GM18507 (cell line): ENCODE measurements at places on chromosomes 6 and 20.

- no peak for DNase-seq
Measured at GRCh38 chr6:25263657-25264056, 15.5 kb upstream of the CARMIL1 start.

DNA sequence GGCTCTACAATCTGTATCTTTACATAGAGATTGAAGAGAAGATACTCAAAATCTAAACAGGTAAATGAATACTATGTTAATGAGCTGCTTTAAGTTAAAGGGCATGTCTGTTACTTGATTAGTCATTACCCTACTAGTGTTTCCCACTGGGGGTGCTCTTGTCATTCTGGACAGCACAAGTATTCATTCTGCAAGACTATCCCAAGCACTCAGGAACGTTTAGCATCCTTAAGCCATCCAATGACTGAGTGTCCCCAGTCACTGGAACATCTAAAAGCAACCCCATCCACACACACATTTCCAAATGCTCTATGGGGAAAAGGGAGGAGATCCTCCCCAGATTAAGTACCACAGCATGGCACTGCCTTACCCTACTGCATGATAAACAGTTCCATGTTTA lies 25.7 kb downstream of the EZR start:
- DNase-seq = no peak

DNA sequence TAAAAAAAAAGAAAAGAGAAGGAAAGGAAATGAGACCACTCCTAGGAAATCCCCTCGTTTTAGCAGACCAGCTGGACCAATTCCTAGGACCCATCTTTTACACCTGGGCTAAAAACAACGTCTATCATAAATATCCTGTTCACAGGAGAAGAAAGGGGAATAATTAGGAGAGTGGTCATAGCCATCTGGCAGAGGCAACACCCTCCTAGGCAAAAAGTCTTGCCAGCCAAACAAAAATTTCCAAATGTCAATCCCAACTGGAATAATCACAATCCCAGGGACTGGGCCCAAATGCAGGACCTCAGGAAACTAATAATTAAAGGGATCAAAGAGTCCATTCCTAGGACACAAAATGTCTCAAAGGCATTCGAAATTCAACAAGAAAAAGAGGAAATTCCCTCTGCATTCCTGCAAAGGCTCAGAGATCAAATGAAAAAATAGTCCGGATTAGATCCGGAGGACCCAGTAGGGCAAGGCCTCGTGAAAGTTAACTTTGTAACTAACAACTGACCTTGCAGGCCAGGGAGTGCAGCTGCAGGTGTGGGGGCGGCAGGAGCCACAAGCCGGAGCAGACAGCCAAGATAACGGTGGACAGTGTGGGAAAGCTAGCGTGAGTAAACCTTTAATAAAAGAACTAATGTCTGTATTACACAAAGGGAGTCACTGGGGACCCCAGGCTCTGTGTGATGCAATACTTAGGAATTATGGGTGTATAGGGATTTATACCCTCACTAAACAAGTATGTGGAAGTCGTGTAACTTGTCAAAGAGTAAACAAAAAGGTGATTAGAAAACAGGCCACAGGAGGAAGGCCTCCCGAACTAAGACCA lies 11.7 kb downstream of the LCA5 start:
- DNase-seq = no peak

- no peak for DNase-seq
Measured at GRCh38 chr6:122838060-122838780, 49.2 kb downstream of the SMPDL3A start.

GRCh38 chr20:61724376-61724775 lies 341.3 kb downstream of the TAF4 start:
- DNase-seq = no peak

DNA sequence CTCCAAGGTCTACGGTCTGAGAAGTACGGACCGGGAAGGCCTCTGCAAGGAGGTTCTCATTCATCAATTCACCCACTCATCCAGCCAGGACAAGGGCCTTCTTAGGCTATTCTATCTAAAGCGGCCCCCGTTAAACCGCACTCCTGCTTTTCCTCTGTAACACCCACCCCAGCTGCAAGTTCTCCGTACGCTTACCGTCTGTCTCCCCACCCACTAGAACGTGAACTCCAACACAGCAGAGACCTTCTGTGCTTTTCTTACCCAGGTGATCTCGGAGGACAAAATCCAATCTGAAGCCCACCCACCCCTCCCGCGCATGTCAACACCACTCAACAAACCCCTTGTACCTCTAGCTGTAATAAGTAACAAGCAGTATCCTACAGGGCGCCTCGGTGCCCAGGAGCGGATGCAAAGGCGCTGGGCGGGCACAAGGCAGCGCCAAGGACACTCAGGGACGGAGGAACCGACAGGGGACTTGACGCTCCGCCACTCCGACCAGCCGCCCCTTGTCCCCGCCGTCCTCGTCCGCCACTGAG lies 351 bp downstream of the AURKA start:
- no peak for DNase-seq

GRCh38 chr6:16331384-16332174 lies 93.2 kb downstream of the GMPR start:
- DNase-seq = peak; percentile 43

DNA sequence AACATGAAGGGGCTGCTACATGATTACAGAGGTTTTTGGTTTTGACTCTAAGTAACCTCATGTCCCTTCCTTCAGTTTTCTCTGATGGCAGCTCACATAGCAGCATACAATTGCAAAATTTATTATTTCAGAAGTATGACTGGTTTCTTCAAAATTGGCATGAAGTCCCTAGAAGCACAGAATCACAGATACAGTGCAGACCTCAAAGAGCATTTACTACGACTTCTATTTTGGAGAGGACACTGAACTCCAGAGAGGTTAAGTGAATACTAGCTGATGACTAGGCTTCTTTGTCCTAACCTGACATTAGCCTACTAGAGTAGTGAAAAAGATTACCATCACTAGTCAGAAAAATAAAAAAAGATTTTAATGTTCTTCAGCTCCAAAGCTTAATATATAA lies 664.3 kb downstream of the RFPL4B start:
- DNase-seq = no peak

- no peak for DNase-seq
Measured at GRCh38 chr6:117494694-117495318, 12.3 kb downstream of the DCBLD1 start.

GRCh38 chr6:72855471-72855870 lies 233.6 kb downstream of the KCNQ5 start:
- no peak for DNase-seq

DNA sequence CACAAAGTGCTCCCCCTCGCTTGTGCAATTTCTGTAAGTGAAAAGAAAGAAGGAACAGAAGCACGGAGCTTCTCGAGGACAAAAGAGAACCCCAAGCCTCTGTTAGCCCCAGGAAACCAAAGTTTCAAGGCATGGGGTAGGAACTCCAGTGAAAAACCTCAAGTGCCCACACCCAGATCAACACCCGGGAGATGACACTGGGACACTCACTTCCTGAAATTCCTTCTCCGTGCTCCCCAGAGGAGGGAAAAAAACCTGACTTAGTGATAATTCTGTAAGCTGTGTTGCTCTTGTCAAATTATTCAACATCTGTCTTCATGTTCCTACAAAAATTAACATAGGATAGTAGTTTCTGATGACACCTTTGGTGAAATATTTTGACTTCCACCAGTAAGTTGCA lies 4.6 kb downstream of the MDGA1 start:
- DNase-seq = no peak

GRCh38 chr20:49982072-49982345 lies 771 bp upstream of the SNAI1 start:
- DNase-seq = no peak

DNA sequence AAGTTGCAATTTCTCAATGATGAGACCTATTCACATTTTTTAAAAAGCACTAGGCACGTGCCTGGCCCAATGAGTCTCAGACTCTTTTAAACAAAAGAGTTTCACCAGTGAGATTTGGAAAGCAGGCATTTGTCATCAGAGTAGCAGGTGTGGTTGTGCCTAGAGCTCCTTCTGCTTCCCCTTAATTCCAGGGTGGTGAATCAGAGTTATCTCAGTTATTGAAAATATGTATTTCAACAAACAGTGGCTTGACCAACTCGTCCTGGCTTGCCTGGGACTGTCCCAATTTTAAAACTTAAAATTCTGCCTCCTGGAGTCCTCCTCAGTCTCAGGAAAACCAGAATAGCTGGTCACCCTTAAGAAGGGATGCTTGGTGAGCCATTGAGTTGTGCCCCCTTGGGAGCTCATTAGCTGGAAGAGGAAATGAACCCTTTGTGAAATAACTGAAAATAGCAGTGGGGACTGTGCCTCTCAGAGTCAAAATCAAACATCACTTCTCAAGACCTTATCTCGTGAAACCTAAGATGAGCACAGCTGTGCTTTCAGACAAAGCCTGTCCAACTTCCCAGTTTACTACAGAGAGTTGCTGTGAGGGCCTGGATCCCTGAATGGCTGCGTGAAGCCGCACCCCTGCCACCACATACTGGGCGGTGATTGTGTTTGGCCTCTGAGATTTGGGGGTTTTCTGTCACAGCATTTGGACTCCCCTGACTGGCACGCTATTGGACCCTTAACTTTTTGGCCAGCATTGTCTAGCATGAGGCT lies 116.3 kb downstream of the ANKRD60 start:
- DNase-seq = no peak

GRCh38 chr20:33233129-33233774 lies 2.5 kb upstream of the BPIFA1 start:
- no peak for DNase-seq

- no peak for DNase-seq
Measured at GRCh38 chr6:24492475-24492874, 2.3 kb upstream of the ALDH5A1 start.

- no peak for DNase-seq
Measured at GRCh38 chr6:147821295-147821897, 312.9 kb downstream of the SAMD5 start.

DNA sequence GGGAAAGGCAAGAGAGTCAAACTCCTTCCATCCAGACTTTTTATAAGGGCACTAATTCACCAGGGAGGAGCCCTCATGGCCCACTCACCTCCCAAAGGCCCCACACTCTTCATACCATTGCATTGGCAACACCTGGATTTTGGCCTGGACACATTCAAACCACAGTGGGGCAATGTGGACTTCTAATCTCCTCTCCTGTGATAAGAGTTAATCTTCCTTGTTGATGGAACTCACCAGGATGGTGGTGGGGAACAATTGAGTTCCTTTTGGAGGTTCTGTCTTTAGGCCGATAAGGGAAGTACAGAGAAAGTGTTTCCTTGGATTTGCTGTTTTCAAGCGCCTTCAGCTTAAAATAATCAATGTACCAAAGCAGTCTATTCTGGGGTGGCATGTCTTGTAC lies 268.7 kb downstream of the CD83 start:
- DNase-seq = no peak

DNA sequence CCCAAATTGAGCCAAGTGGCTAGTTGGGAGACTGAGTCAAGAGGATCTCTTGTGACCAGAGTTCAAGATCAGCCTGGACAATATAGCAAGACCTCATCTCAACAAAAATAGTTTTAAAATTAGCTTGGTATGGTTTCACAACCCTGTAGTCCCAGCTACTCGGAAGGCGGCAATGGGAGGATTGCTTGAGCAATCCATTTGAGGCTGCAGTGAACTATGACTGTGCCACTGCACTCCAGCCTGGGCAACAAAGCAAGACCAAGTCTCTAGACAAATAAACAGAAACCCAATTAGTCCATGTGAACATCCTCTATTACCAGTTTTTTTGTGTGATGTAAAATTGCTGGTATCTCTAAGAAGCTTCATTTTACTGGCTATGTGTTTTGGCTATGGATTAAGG lies 106.2 kb downstream of the TULP4 start:
- no peak for DNase-seq
